ENCODE measurements at places on chromosomes 2 and 18.

- DNase-seq: no peak
Measured at GRCh38 chr2:84137034-84137433, 322.0 kb downstream of the SUCLG1 start.

GRCh38 chr2:164675687-164676086 is 54.4 kb upstream of the GRB14 start:
- DNase-seq: no peak

GRCh38 chr18:67179726-67180125 is 336.8 kb downstream of the DSEL start:
- DNase-seq: no peak

DNA sequence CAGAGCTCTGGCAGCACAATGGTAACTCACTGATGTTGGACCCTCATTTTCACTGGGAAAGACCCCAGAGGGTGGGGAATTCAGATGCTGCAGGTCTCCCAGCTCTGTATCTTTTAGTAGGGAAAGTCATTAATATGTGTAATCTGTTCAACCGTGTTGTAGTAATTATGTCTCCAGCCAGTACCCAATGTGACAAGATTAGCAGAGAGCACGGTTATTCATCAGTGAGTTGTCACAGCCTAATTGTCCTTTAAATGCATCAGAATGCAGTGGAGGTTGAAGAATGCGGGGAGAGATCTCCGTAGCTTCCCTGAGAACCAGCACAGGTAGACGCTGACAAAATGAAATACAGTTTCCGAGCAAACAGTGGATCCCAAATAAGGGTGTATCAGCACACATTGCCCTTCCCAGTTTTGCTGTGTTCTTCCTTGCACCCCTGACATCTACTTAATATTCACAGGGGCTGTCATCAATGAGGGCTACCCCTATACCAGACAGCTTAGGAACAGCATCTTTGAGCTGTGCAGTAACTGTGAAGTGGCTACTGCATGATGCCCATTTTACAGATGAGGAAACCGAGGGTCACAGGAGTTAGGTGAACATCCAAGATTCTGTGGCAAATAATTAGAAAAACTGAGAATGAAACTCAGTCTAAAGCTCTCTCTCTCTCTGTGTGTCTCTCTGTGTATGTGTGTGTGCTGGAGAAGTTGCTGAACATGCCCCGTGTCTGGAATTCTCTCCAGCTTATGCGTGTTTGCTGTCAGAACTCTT is 430.4 kb upstream of the HS6ST1 start:
- DNase-seq: no peak

GRCh38 chr2:6958616-6959235 is 41.5 kb downstream of the RNF144A start:
- DNase-seq: no peak

DNA sequence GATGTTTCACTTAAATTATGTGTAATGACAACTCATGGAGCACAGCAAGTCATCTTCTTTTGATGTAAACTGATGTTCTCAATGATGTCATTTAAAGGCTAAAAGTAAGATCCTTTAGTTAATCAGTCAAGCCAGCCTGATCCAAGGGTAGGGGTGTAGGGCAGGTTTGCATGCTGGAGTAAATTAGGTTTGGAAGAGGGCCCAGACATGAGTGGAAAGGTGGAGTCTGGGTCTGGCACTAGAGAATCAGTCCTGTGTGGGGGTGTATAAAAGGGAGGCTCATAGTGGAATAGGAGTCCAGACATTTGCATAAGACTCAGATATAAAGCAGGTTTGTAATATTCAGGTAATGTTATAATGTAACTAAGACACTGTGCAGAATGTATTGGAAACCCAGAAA is 88.8 kb upstream of the NYAP2 start:
- no peak for DNase-seq

DNA sequence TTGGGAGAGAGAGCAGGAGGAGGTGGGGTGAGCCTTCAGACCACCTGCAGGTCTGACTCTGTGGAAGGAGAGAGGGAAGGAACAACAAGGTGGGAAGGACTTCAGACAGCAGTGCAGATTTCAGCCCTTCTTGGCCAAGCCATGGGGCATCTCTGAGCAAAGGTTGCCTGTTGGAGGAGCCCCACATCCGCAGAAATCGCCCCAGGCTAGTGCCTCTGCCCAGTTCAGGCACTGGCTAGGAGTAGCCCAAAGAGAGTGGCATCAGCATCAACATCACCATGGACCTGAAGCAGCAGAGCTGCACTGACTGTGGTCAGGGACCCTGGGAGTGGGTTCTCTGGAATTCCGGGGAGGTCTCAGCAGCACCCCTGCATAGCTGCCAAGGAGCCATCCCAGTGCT is 10.2 kb downstream of the GPR55 start:
- no peak for DNase-seq

DNA sequence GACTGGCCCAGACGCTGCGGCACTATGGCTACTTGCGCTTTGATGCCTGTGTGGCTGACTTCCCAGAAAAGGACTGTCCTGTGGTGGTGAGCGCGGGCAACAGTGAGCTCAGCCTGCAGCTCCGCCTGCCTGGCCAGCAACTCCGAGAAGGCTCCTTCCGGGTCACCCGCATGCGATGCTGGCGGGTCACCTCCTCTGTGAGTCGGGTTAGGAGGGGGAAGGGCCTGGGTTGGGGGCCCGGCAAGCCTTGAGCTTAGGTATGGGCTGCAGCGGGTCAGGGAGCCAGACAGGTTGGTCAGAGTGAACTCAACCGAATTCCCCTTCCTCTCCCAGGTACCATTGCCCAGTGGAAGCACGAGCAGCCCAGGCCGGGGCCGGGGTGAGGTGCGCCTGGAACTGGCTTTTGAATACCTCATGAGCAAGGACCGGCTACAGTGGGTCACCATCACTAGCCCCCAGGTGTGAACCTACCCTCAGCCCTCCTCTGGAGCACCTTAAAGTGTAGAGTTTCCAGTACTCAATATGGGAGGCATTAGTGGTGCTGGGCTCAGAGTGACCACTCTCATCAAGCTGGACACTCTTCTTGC is 4.9 kb downstream of the ZNF513 start:
- DNase-seq: no peak

GRCh38 chr2:60565472-60565871 is 12.0 kb upstream of the BCL11A start:
- DNase-seq: no peak

- DNase-seq: no peak
Measured at GRCh38 chr2:190511104-190511503, 23.4 kb downstream of the NEMP2 start.

DNA sequence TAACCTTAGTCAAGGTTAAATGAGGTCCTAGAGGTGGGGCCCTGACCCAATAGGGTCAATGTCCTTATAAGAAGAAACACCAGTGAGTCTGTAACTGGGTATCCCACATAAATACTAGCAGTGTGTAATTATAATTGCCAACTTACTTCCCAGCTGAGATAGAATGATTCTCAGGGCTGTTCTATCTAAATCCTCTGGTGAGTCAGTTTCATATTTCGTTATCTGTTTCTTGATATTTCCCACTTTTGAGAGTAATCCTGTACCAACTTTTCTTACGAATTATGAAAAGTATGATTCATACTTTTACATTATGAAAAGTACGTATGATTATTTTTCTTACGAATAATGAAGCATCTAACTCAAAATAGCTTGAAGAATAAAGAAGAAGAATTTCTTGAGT is 546.8 kb upstream of the NETO1 start:
- no peak for DNase-seq

DNA sequence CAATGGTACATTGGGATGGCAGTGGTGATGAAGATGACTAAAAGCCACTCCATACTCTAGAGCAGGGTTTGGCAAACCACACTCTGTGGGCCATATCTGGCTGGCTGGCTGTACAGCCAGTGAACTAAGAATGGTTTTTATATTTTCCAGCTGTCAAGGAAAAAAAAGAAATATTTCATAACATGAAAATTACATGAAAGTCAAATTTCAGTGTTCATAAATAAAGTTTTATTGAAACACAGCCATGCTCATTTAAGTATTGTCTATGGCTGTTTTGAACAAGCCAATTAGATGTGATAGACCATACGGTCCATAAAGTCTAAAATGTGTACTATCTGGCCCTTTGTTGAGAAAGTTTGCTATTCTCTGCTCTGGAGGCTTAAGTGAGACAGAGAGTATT is 1.5 kb downstream of the TTC21B start:
- no peak for DNase-seq

DNA sequence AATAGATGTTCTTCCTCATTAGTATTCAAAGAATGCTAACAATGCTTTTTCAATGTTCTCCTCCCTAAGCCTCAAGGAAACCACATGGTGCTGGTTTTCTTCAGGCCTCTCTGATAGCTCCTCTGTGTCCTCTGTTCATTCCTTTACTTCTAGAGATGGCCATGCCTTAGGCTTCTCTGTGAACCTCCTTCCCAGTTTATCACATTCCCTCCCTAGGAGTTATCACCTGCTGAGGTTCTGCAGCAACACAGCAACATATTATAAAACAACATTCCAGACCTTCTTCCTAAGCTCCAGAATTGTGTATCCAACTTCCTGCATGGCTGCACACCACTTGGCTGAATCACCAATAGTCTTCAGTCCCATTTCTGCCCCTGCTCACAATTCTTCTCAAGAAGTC is 325.5 kb downstream of the IRS1 start:
- no peak for DNase-seq

GRCh38 chr2:127637725-127638252 is 8.2 kb upstream of the GPR17 start:
- DNase-seq: no peak

DNA sequence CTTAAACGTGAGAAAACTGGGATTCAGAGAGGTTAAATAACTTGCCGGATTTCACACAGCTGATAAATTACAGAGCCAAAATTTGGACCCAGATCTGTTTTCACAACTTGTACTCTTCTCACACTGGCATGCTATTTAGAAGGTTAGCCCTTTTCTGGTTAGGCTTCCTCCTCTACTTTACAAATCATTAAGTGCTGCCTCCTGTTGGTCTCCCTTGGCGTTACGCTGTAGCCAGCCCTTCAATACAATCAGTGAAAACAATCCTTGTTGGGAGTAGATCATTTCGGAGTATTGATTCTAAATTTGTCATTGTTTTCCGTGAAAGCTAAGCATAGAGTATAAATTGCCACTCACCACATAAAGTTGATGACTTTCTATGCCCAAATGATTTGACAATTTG is 153.5 kb downstream of the ARHGAP15 start:
- DNase-seq: no peak

DNA sequence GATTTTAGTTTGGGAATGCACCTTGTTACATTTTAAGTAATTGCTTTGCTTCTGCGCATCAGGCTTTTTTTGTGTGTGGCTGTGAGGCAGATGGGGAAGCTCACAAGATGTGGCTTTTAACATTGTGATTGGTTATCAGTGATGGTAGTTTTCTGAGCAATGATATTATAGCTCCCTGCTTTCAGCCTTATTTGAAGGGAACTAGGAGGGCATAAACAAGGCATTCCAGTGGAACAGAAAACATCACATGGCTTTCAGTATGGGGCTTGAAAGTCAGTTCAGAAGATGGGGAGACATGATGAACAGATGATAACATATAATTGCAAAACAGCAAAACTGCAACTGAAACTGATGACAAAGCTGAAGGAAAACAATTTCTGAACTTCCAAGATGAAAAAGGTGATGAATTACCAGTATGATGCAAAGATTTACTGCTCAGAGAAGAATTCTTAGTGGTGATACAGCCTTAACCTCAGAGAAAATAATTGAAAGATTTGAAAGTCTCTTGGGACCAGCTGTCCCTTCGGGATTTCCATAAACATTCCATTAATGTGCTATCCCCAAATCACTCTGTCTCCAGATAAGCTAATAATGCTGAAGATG is 439.7 kb downstream of the RND3 start:
- DNase-seq: no peak

DNA sequence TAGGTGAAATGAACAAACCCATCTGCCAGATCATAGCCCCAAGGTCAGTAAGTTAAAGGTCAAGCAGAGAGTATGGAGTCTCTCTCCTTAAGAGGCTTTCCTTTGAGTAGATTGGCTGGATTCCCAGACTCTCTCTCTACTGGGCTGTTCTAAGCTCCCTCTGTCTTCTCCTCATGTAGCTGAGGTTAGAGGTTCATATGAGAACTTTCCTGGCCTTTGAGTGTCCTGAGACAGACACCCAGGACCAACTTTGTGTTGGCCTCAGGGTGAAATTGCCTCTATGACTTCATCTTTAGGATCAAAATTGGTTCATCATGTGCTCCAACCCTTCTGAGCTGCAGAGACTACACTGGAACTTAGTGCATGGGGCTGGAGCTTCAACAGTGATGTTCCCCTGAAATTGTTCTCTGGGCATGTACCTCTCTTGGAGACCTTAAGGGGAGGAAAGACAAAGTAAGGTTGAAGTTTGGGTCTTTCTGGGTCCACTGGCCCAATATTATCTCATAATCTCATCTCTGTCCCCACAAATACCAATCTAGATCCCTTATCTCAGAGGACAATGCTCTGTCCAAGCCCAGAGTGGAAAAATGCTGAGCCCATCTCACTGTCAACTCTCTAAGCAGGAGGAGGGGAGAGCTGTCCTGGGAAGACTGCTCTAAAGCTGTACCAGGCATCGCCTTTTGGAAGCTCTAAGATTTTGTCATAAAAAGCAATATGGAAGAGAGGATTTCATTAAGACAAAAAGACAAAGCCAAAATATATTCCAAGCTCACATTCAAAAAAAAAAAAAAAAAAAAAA is 177.3 kb upstream of the ARL4C start:
- DNase-seq: no peak

GRCh38 chr2:105763076-105763475 is 18.4 kb downstream of the NCK2 start:
- DNase-seq: no peak

DNA sequence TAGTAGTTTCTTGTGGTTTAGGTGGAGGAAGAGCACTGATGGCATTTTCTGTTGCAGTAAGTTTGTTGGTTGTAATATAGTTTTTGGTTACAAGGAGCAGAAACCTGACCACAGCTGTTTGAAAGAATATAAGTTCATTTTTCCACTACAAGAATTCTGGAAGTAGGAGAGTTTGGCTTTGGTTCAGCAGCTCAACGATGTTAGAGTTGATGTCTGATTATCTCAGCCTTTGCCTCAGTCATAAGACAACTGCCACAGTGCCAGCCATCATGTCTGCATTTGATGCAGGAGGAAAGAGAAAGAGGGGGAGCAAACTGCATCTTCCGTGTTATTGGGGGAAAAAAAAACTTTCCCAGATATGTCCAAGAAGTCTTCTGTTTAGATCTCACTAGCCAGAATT is 119.1 kb downstream of the LYPD1 start:
- no peak for DNase-seq

GRCh38 chr2:10750610-10751009 is 29.2 kb downstream of the ATP6V1C2 start:
- no peak for DNase-seq
